Activated naive CD4-positive, alpha-beta T cell treated with anti-CD3 and anti-CD28 coated beads, Interleukin-2, amount 10 ng/mL, durations not matched to agents 5 hours and 36 hours (primary cell): ENCODE measurements at places on chromosomes 2 and 18. TPM values are rescaled to one million over a fixed set of nuclear protein-coding genes. Genes with fewer than 3 reads are reported as not detected.

Gene ZSWIM2
- total RNA-seq: not detected

Gene GPR39
- not detected for total RNA-seq

Gene HTR2B
- not detected for total RNA-seq

Gene SLC4A3
- total RNA-seq: not detected

Gene SPDYA
- total RNA-seq: 1.3 TPM

Gene TMEM247
- not detected for total RNA-seq

Gene TGFA
- not detected for total RNA-seq

Gene DSC1
- total RNA-seq: 0.63 TPM

Gene TXNDC2
- total RNA-seq: not detected

Gene PMAIP1
- total RNA-seq: 16.9 TPM

Gene CRYGC
- not detected for total RNA-seq

Gene VIL1
- not detected for total RNA-seq

Gene HOXD3
- not detected for total RNA-seq

Gene NR4A2
- 1.4 TPM for total RNA-seq

Gene KCNJ13
- not detected for total RNA-seq

Gene TRAF3IP1
- total RNA-seq: 8.4 TPM

Gene ZNF532
- 1.7 TPM for total RNA-seq

Gene THADA
- total RNA-seq: 27.7 TPM

Gene NEU2
- total RNA-seq: not detected

Gene CPO
- total RNA-seq: not detected

Gene MBD2
- total RNA-seq: 91.9 TPM

Gene NFATC1
- 49.2 TPM for total RNA-seq

Gene KATNAL2
- total RNA-seq: 0.82 TPM

Gene IL36RN
- total RNA-seq: not detected
